ENCODE measurements at places on chromosomes 1 and 21. TPM values are rescaled to one million over a fixed set of nuclear protein-coding genes. Genes with fewer than 3 reads are reported as not detected.

The NBPF15 gene
- total RNA-seq: 29.8 TPM

The CLCA4 gene
- 0.20 TPM for total RNA-seq

The ATAD3B gene
- 20.3 TPM for total RNA-seq

The ARTN gene
- total RNA-seq: 2.1 TPM

The TDRD10 gene
- total RNA-seq: 2.3 TPM

The GBP2 gene
- total RNA-seq: 67.8 TPM

The NCF2 gene
- total RNA-seq: 9.6 TPM

The NPHP4 gene
- total RNA-seq: 20.6 TPM

The TMEM200B gene
- 8.5 TPM for total RNA-seq

The SPRR1B gene
- not detected for total RNA-seq

The KCNT2 gene
- 6.0 TPM for total RNA-seq

The GPR153 gene
- 14.8 TPM for total RNA-seq

The TMEM50B gene
- total RNA-seq: 95.0 TPM

- DNase-seq: no peak
Observed at GRCh38 chr1:192522673-192523072, 52.9 kb upstream of the RGS1 start.

DNA sequence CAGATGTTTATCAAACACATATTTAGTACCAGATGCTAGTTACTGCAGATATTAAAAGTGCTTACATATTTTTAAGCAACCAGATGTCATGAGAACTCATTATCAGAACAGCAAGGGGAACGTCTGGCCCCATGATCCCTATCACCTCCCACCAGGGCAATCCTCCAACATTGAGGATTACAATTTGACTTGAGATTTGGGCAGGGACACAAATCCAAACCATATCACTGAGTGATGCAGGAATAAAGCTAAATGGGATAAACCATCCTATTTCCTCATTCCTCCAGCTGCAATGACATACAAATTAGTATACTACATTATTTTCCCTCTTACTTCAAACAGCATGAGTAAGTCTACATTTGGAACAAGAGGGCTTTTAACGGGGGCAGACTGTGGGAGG is 3.1 kb upstream of the KCNK2 start:
- DNase-seq: no peak

GRCh38 chr1:162056043-162056442 is 13.4 kb upstream of the NOS1AP start:
- peak; percentile 63 for DNase-seq

- DNase-seq: no peak
Observed at GRCh38 chr1:56063461-56063860, 515.9 kb downstream of the PLPP3 start.

- no peak for DNase-seq
Observed at GRCh38 chr21:32757804-32758203, 13.8 kb downstream of the PAXBP1 start.

DNA sequence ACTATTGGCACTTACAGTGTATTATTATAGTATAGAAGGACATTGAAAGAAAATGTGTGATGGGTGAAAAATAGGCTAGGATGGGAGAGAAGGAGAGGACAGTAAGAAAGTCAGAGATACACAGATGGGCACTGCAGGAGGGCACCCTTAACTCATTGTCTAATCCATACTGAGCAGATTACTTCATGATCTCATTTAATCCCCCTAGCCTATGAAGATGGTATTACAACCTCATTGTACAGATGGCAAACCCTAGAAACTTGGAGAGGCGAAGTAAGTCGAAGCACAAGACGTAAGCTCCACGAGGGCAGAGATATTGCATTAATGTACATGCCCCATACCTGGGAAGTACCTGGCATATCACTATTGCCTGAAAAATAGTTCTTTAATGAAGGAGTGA is 346.9 kb upstream of the DAB1 start:
- no peak for DNase-seq

DNA sequence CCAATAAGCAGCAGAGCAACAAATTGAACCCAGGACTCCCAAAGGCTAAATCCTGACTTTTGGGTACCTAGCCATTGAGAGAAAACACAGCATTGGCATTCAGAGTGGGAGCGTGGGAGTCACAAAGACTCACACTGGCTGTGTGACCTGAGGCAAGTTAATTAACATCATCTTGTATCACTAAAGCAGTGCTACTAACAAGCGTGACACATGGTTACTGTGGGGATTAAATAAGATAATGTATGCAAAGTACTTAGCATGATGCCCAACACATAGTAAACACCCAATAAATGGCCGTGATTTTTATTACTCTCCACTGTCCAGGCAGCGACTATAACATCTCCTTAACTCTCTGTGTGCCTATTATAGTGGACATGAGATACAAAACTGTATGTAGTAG is 73.3 kb downstream of the CD34 start:
- no peak for DNase-seq

DNA sequence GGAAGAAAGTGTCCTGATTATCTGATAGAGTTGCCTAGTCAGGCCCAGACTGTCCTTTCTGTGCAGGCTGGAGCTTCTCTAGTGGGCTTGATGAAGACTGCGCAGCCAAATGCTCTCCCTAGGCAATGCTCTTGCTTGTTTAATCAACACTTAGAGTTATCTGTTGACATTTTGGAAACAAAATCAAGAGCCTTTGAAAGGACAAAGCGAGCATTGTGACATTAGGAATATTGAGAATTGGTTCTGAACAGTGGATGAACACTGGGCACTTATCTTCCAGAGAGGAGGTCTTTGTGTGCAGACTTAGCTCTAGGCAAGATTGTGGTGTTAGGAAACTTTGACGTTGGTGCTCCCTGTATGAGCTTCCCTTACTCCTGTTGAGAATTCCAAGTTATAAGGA is 94.5 kb downstream of the DNTTIP2 start:
- DNase-seq: no peak

- no peak for DNase-seq
Observed at GRCh38 chr1:119394085-119394484, 20.9 kb upstream of the HSD3B2 start.

DNA sequence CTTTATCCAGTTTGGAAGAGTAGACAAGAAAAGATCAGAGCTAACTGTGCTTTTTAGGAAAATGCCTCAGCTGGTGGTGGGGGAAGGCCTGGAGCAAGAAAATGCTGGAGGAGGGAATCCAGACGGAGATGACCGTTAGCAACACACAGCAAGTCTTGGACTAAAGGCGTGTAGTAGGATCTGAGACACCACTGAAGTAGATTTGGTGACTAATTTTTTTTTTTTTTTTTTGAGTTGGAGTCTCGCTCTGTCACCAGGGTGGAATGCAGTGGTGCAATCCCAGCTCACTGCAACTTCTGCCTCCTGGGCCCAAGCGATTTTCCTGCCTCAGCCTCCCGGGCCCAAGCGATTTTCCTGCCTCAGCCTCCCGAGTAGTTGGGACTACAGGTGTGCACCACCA is 41.2 kb downstream of the LPAR3 start:
- DNase-seq: no peak

DNA sequence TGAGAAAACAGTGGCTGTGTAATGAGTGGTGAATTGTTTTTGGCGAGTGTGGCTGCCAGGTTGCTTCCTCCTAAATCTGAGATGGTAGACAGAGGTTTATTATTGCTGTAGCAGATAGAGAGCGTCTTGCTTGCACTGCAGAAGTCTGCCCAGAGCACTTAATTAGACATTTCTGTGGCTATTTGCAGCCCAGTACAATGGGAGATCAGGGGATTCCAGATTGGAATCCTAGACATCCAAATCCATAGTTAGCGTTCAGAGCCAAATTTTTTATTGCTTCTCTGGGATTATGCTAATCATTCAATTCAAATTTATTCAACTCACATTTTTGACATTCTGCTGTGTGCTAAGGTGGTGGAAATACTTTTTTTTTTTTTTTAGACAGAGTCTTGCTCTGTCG is 30.0 kb downstream of the KIF26B start:
- DNase-seq: no peak

DNA sequence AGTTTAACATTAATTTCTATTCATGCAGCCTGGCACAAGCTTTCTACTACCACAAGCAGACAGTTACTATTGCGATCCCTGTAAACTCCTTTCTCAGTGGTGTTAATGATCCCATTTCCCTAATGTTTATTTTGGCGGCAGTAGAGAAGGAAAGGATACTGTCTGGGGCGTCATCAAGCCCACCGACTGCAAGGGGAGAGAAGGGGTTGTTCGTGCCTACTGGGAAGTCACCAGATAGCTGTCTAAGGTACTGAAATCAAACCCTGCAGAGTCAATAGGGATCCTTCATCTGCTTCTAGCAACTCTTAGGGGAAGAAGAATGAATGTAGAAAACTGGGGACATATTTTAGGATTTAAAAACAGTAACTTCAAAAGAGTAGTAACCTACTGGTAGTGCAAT is 95.2 kb upstream of the ADAR start:
- no peak for DNase-seq

DNA sequence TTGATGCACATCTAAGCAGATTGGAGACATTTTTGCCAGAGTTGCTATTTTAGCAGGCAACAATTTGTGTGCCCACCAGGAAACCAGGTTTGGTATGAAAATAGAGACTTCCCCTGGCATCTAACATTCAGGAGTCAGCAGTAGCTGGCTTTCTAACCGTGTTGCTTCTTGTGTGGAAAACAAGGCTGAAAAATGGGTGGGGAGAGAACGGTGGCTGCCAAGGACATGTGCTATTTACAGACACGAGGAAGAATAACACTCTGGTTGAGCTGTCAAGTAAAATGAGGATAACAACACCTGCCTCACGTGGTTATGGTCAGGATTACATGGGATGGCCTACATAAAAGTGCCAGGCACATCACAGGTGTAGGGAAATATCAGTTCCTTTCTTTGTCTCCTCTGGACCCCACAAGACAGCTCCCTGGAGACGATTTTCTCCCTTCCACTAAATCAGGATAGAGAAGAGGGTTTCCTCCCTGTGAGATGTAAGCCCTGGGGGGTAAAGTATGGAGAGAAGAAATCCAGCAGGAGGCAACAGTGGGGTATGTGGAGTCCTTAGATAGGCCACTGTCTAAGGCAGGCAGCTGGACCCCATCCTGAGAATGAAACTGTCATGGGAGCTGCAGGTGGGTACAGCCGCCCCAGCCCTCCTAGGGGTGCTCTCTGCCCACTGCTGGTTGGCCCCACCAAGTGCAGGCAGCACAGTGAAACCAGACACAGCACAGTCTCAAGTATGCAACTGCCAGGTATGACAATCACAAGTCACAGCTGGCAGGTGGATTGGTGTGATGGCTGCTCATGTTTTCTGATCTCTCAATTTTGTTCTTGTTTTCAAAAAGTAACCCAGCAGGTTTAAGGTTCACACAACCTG is 80.3 kb downstream of the TENT5C start:
- DNase-seq: no peak

- DNase-seq: no peak
Observed at GRCh38 chr1:169371404-169371803, 3.4 kb downstream of the BLZF1 start.

DNA sequence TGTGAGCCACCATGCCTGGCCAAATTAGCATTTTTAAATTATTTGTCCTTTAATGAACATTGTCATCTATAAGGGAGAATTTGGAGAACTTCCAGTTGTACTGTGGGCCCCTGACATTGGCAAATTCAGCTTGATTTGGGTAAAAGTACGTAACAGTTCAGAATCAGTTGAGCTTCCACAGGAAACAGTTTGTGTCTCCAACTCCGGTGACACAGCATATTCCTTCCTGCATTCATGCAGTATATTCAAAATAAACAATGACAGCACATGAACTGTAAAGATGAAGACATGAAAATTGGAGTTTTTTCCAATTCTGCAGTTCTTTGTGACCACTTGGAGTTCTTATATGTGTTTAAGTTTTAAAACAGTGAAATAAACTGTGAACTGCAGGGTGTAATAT is 28.2 kb downstream of the RNF220 start:
- DNase-seq: no peak

DNA sequence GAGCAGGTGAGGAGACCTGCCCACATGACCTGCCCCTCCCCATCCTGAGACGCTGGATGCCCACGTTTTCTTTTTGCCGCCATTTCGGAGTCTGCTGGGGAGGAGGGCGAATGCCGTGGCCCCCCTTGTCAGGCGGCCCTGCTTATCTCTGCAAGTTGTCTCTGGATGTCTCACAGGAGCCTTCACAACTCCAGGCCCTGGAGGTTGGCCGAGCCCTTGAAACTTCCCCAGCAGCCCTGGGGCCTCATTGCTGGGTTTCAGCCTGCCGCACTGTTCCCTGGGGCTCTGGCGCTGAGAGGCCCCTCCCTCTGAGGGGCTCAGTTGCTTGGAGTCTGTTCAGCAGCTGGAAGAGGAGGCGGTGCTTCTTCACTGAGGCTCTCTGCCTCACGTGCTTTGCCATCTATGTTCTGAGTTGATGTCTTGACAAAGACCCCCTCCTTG is 29.8 kb upstream of the ZBTB21 start:
- no peak for DNase-seq

DNA sequence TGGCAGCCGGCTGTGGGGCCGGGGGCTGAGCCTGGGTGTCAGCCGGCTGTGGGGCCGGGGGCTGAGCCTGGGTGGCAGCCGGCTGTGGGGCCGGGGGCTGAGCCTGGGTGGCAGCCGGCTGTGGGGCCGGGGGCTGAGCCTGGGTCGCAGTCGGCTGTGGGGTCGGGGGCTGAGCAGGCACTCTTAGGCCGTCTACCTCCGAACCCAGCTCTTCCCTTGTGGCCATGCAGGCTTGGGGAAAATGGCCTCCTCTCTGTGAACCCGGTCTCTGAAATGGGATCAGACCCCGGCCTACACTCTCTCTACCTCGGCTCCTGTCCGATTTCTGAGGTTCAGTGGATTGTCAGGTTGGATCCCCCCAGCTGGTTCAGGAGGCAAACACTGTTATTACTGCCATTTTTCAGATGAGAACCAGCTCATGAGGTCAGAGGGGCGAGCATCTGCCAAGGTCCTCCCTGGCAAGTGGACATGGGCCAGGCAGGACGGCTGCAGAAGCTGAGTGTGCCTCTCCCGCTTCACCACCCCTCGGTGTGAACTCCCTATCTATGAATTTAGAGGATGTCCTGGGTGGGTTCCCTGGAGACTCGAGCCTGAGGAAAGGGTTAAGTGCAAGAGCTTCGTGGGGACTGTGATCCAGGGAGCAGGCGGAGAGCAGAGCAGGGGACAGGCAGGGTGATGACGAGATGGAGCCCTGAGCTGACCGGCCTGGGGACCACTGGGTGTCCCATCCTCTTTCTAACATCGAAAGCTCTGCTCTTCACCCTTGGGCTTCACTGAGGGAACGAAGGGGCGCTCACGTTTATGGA is 10.9 kb upstream of the COL18A1 start:
- DNase-seq: no peak

DNA sequence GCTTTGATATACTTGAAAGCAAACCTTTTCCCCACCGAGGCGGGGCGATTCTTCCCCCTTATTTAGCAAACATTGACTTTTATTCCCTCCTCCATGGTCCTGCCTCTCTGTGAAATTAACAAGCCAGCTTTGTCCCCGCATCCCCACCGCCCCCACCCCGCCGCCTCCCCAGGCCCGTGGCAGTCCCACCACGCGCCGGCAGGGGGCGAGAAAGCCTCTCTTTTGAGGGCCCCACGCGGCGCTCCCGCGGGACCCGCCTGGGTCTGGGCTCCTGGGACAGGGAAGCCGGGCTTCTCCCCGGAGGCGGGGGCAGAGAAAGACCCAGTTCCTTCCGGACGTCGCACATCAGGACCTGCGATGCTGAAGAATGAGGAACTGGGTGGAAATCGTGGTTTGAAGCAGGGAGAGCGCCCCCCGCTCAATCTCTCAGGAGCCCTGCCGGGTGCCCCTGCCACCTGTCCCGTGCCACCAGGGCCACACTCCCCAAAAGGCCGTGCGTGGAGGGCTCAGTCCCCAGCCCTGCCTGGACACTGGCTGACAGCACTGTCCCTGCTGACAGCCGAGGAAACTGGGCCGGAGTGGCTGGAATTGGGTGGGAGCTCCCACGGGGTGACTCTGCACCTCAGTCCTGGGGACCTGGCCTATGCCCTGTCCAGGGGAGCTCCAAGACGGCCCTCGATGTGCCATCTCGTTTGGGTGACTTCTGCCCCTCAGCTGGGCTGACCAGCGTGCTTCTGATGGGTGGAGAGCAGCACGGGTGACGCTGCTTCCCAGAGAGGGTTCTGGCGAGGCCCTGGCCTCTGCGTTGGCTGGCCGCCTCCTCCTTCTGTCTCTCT is 8.6 kb upstream of the ACTRT2 start:
- peak; percentile 40 for DNase-seq
